ENCODE measurements at places on chromosomes 3 and 15.

GRCh38 chr3:100503448-100503847, 11.0 kb downstream of the TMEM45A start:
- DNase-seq: no peak

DNA sequence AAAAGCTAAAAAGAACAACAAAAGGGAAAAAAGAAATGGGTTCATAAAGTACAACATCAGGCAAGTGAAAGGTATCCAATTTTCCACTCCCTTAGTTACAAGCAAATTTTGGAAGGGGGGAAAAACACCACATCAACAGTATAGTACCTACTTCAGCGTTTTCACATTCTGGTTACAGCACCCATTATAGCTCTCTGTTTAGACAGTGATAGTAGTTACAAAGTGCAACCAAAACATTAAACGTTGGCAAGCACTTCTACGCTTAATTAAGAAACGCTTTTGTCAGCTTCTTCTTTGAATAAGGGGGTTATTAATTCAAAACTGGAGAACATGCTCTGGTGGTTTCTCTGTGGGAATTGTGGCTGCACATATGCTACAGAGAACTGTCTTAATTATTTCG, 180.2 kb downstream of the VPS13C start:
- no peak for DNase-seq

- no peak for DNase-seq
Measured at GRCh38 chr15:77505556-77505955, 84.9 kb downstream of the HMG20A start.

GRCh38 chr15:32787949-32788348, 70.1 kb downstream of the GREM1 start:
- DNase-seq: no peak
